Activated B cell treated with CpG ODN at 0.5 μM for 24 hours (primary cell): ENCODE measurements at places on chromosomes 12 and 14.

DNA sequence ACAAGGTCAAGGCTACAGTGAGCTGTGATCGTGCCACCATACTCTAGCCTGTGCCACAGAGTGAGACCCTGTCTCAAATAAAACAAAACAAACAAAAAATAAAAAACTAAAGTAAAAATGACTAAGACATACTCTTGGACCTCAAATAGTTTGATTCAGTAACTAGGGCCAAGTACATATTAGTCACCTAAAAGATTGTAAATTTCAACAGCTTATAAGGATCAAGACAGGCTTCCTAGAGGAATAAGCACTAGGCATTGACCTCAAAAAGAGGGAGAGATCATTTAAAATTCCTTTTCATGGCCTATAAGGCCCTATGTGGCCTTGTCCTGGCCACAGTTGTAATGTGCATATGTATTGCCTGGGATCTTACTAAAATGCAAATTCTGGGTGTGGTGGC is 46.0 kb upstream of the CHST11 start:
- DNase-seq = no peak

GRCh38 chr12:46983393-46983793 is 96.0 kb upstream of the PCED1B start:
- DNase-seq = no peak

DNA sequence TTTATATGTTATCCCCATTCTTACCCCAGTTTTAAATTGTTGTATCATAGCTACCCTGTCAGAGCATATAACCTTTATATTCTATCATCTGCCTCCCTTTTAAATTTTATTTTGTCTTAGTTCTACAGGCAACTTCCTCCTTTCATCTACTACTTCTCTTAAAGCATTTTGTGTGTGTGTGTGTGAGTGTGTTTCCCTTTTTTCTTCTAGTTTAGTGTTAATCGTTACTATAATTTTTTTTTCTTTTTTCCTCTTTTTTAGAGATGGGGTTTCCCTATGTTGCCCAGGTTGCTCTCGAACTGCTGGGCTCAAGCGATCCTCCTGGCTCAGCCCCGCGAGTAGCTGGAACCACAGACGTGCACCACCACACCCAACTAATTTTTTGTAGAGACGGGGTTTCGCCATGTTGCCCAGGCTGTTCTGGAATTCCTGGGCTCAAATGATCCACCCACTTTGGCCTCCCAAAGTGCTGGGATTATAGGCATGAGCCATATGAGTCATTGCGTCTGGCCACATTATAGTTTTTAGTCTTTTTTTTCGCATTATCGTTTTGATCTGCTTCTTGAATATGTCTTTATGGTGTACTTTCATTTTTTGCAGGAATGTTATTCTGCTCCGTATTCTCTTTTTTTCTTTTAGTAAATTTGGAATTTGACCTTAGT is 33.1 kb upstream of the FBXO34 start:
- no peak for DNase-seq

DNA sequence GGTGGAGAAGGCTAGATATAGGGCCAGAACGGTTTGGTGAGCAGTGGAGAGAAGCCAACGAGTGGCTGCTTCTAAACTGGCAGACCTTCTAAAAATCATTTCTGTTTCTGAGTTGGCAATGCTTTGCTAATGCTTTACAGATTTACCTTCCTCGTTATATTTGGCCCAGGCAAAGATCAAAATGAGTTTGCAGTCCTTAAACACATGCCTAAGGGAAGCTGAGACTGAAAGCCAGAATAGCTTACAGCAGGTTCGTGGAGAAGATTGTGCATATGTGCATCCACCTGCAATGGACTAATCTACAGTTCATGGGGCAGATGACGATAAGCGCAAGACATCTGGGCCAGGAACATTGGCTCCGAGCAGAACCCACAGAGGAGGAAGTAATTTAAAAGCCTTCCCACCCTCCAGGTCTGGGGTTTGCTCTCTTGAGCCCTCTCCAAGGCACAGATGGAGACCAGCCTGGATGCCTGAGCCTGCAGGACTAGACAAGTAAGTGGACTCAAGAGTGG is 99.4 kb downstream of the NINJ2 start:
- no peak for DNase-seq

DNA sequence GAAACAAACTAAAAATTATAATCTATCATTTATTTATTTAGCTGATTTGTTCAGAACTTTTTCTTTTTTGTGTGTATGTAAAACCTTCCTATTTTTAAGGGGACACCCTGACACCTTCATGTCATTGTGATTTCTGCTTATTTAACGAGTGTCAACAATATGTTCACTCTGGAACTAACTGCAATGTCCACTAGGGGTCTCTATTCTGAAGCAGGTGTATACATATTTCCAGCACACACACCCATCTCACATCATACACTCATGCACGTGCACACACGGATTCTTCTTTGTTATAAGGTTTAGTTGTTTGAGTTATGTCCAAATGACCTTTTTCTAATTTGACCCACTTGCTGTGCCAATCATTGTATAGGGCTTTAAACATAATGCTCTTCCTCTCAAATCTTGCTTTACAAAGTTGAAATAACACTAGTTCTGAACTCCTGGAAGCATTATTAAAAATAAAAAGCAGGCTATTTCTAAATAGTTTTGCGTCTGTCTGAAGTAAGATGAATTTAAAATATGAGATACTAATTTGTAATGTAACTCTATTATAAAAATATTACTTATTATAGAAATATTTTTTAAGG is 15.5 kb downstream of the E2F7 start:
- DNase-seq = no peak

DNA sequence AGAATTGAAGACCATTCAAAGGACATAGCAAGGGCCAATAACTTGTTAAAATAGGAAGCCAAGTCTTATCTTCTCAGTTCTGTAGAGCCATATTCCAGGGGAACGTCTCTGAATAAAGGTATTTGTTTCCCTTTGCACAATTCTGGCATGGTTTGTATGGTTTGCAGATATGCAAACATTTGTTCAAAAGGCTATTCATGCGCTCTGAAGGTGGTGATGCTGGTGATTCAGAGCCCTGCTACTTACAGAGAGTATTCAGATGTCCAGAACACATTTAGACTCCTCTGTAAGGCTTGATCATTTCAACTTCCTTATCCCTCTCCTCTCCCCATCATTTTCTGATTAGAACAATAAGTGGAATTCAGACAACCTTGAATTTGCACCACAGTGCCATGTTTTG is 35.9 kb downstream of the SLC4A8 start:
- DNase-seq = no peak

GRCh38 chr14:23030936-23031335 is 3.8 kb downstream of the PSMB5 start:
- DNase-seq = no peak

DNA sequence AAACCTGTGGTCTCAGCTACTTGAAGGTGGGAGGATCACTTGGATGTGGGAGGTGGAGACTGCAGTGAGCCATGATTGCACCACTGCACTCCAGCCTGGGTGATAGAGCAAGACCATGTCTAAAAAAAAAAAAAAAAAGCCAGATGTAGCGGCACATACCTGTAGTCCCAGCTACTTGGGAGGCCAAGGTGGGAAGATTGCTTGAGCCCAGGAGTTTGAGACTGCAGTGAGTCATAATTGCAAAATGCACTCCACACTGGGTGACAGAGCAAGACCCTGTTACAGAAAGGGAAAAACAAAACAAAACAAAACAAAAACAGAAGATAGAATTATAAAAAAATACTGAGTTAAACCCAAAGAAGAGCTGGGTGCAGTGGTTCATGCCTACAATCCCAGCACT is 29.1 kb upstream of the APOF start:
- DNase-seq = no peak

GRCh38 chr12:43396671-43397070 is 155.3 kb downstream of the ADAMTS20 start:
- no peak for DNase-seq

GRCh38 chr12:86543716-86544115 is 287.5 kb upstream of the MGAT4C start:
- no peak for DNase-seq

- no peak for DNase-seq
Observed at GRCh38 chr14:105865904-105866840, 339.8 kb downstream of the TMEM121 start.

- DNase-seq = no peak
Observed at GRCh38 chr14:30180219-30180618, 252.6 kb upstream of the PRKD1 start.

DNA sequence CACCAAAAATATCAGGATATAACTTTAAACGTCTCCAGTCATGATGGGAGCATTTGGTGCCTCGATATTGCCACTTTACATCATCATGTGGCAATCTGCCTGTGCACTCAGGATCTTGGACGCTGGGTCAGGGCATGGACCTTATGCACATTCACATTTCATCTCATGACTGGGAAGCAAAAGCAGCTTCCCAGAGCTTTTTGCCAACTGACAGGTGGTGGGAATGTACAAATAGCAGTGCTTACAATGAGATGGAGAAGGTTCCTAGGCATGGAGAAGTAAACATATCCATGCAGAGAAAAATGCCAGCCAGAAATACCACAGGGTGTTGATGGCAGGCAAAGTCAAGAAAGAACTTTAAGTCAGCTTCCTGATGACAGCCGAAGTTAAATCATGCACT is 30.3 kb downstream of the EFCAB11 start:
- no peak for DNase-seq

- DNase-seq = no peak
Observed at GRCh38 chr12:98823012-98823411, 177.9 kb downstream of the APAF1 start.

DNA sequence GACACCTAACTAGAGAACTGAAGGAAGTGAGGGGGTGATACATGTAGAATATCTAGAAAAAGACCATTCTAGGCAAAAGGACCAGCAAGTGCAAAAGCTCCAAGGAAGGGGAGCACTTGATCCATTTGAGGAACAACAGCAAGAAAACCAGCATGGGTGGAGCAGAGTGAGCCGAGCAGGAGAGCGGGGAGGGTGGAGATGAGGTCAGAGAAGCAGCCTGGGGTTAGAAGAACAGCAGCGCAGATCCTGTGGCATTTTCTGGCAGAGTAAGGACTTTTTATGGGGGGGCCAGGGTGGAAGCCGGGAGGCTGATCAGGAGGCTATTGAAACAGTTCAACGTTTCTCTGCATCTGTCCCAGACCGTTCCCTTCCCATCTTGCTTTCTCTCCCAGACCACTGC is 24.5 kb upstream of the TMCC3 start:
- DNase-seq = no peak

DNA sequence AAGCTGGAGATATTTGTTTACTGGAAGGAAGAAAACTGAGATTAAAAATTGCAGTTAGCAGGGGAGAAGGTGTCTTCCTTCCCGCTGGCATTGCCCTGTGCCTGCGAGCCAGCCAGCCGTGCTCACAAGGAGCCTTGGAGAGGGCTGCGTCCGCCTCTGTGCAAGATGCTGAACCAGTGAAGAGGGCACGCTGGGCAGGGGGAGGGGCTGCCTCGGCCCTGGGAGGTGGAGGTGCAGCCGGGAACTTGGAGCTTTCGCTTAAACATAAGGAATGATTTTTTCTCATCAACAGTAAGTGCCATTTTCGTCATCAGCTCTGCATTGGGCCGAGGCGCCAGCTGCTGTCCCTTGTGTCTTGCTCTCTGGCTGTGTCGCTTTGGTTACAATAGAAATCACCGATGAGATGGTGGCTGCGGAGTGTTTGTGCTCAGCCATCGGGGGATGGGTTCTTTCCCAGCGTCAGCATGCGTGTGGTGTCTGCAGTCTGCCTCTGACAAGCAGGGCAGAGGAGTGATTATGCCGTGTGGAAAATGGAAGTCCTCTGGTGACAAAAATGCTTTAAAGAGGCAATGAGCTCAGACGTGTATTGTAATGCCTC is 97.3 kb downstream of the ESR2 start:
- DNase-seq = peak; percentile 46

- DNase-seq = no peak
Observed at GRCh38 chr12:2417481-2418160, 364.8 kb downstream of the CACNA1C start.

- no peak for DNase-seq
Observed at GRCh38 chr12:16347391-16348298, at the start of gene MGST1. MGST1 (plus strand) TSS chr12:16347645; CDS start chr12:16354253, 6,608 bp downstream.

GRCh38 chr14:22888662-22889061 is 5.6 kb downstream of the REM2 start:
- DNase-seq = peak; percentile 29

GRCh38 chr14:91154851-91155625 is 41.2 kb downstream of the DGLUCY start:
- no peak for DNase-seq

- no peak for DNase-seq
Observed at GRCh38 chr12:100820314-100820713, 25.7 kb downstream of the ANO4 start.

GRCh38 chr12:113120670-113121370 is 14.7 kb downstream of the RASAL1 start:
- DNase-seq = no peak

DNA sequence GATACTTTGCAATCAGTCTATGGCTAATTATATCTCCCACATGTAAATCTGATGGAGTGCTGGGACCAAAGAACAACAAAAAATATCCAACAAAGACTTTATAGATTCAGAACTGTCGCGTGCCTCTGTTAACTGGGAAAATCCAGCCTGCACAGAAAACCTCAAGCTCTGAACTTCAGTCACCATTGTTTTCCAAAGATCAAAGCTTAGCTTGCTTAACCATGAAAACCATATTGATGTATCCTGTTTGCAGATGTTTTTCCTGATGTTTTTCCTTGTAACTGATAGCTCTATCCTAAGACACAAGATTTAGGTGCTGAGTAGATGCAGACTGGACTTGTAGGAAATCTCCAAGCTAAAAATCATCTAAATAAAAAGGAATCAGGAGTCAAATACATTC is 163.7 kb downstream of the GXYLT1 start:
- DNase-seq = no peak

GRCh38 chr12:81257947-81258551 is 180.2 kb downstream of the ACSS3 start:
- DNase-seq = no peak

- DNase-seq = no peak
Observed at GRCh38 chr12:8950702-8951478, 1.4 kb upstream of the M6PR start.

DNA sequence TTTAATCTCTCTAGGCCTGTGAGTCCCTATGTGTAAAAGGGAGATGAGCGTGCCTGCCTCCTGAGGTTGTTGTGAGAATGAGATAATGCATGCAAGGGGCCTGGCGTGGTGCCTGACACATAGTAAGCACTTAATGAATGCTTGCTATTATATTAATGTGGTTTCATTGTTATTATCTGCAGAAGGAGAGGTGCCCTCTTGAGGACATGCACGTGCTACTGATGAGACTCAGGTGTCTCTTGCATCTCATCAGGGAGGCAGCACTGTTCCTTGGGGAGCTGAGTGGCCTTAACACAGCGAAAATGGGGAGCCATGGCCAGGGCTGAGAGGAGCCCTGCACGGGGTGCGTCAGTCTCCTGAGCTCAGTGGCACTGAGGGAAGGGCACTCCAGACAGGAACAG is 29.9 kb upstream of the BCDIN3D start:
- no peak for DNase-seq
